ENCODE measurements at places on chromosomes 6 and 20.
A peak's percentile ranks its signal among the peaks of the same experiment; 100 is the strongest.

DNA sequence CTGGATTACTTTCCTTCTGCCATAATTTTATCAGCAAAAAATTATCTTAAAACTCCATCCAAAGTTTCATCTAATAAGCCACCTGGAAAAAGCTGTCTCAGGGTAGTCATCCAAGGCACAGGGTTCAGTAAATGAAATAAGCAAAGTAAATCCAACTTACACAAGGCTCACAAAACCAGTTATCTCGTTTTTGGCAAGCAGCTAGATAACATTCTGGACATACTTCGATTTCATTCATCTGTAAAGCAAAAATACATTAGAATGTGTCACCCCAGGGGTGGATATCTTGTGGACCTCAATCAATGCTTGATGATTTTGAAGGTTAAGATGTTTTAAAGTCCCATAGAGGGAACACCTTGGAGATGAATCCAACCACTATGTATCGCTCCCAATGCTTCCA lies 73.1 kb downstream of the ZMYND8 start:
- no peak for DNase-seq

DNA sequence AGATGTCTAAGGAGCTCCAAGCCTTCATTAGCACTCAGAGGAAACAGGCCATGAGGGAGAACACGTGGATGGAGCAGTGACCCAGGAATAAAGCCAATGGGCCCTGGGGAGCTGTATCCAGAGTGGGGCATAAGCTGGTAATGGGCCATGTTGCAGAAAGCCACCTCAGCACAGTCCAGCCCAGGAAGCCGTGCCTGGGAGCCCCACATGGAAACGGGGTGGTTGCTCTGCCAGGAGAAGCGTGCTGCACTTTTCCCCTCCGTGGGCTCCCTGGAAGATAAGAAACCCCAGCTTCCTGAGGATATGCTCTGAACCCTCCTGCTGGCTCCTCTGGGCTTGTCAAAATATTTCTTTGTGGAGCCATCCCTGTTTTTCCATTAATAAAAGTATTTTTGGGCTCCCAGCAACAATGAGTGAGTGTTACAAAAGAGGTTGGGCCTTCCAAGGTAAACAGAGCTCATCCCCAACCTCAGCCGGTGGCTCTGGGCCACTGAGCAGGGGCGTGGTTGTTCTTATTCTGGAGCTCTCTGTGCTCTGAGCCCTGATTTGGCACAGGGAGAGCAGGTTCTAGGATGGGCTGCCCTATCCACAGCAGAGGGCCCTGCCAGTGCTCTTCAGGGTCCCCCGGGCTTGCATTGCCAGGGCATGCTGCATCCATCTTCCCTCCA lies 31.2 kb upstream of the NFATC2 start:
- no peak for DNase-seq

GRCh38 chr6:125432963-125433362 lies 131.2 kb upstream of the HDDC2 start:
- DNase-seq, result no peak

DNA sequence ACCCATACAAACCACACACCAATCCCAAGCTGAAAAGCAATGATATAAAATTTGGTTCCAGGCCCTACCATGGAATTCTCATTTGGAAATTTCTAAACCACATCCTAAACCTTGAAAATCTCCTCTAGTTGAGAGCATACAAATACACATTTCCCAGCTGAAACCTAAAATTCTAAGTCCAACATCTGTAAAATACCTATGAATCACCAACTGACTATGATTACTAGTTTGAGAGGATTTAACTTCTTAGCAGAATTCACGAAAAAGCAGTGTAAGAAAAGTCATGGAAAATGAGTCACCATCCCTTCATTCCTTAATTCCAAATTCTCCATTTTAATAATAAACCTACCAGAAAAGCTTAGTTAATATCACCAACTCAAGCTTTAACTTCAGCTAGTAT lies 15.4 kb downstream of the RANBP9 start:
- DNase-seq, result no peak

- peak; percentile 71 for DNase-seq
Measured at GRCh38 chr6:41571021-41571780, 25.0 kb downstream of the FOXP4 start.

- no peak for DNase-seq
Measured at GRCh38 chr6:125340991-125341390, 39.2 kb upstream of the HDDC2 start.

GRCh38 chr6:112936504-112936903 lies 589.4 kb downstream of the RFPL4B start:
- no peak for DNase-seq

DNA sequence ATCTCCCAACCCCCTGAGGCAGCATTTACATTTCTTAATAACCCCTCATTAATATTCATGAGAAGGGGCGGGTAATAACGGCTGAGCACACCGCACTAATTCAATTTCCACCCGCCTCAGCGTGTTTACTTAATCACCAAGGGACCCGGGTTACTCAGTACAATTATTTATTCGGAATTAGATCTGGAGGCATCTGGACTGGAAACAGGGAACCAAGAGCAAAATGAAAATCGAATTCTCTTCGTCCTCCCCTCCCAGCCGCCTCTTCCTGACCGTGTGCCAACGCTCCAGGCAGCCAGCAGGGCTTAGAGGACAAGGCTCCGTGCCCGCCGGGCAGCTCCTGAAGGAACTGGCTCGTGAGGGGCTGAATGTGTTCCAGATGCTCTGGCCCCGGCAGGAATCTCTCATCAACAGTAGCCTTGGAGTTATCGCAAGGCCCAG lies 23.5 kb upstream of the CTNNBL1 start:
- DNase-seq, result no peak

DNA sequence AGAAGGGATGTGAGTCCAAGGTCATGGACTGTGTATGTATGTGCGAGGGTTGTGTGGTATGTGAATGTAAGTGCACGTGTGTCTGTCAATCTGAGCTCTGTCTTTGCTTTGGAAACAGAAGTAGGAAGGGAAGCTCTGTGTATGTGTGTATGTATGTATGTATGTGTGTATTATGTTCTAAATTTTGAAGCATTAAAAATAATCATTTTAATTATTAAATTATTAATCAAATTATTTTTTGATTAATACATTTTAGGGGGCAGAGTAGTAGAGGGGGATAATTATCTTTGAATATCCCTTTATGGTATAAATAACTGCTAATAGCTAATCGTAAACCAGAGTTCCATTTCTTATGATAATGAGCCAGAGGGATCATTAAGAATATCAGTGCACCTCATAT lies 42.8 kb downstream of the SH3BGRL2 start:
- no peak for DNase-seq

GRCh38 chr6:30263734-30264133 lies 50.5 kb upstream of the TRIM26 start:
- no peak for DNase-seq

DNA sequence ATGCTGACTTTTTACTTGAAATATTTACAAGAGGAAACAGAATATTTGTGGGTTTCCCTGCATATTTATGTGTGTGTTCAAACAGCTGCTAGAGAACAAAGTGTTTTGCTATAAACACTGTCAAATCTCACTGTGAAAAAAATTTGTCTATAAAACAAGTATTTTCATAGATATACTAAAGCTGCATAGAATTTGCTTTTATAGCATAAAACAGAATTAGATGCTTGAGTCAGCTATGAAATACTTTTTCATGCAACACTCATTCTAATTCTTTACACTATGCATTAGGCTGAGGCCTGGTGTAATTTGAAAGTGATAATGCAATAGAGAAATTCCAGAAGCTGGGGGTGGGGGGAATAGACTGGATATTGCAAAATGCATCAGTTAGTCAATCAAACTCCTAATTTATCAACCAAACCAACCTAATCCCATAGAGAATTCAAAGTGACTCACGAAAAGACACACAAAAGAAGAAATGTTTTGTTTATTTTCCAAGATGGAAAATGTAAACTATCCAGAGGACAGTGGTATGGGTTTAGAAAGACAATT lies 148.2 kb downstream of the LAMA2 start:
- no peak for DNase-seq

GRCh38 chr6:18613319-18613925 lies 226.3 kb downstream of the RNF144B start:
- no peak for DNase-seq

DNA sequence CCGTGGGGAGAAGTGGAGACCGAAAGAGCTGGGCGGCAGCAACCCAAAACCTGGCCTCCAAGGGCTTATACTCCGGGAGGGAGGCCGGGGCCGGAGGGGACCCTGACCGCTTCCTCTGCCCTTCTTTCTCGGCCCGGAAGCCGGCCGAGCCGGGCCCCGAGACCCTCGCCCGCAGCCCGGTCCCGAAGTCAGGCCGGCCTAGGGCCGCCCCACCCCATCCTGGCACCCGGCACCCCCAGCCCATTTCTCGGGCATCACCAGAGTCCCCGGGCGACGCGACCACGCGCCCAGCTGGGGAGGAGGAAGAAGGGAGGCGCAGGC lies 572 bp upstream of the ZDHHC14 start:
- DNase-seq, result no peak

- DNase-seq, result peak; percentile 85
Measured at GRCh38 chr6:137957471-137957870, 90.4 kb downstream of the TNFAIP3 start.

GRCh38 chr6:163913045-163913444 lies 498.5 kb downstream of the QKI start:
- DNase-seq, result no peak

DNA sequence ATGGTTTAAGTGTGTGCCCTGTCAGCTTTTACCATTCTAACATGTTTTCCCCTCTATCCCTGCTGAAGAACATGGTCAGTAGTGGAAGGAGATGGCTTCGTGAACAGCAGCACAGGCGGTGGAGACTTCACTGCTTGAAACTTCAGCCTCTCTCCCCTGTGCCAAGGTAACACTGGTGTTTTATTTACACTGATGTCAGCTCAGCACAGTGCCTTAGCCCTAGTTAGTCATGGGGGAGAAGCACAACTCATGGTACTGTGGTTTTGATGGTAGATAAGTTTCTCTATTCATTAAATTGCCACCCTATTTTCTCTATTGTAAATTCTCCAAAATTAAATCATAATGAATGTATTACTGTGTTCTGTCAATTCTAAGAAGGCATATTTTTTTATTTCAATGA lies 56.6 kb downstream of the MTHFD1L start:
- DNase-seq, result no peak

GRCh38 chr20:59644371-59644939 lies 40.1 kb downstream of the PHACTR3 start:
- DNase-seq, result no peak

- peak; percentile 66 for DNase-seq
Measured at GRCh38 chr6:47245745-47246371, 63.8 kb downstream of the TNFRSF21 start.

DNA sequence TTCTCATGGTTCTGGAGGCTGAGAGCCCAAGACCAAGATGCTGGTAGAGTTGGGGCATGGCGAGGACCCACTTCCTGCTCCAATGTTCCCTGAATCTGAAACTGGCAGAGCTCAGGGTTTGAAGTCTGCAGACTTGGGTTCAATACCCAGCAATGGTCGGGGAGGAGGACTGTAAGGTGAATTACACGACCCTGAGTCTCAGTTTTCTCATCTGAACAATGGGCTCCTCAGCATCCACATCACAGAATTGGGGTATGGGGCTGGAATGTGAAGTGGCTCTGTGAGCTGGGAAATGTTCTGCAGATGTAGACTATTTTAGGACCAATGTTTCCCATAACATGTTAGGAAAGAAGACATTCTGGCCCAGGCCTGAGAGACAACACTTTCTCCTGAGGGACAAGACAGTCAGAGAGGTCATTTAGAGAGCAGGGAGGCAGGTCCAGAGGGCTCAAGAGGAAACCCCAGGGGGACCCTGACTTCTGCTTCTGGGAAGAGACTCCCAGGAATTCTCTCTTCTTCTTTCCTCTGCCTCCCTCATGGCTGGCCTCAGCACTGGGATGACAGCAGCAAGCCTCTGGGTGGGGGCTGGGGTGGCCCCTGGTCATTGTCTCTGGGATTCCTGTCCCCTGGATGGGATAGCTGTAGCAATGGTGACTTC lies 141.3 kb upstream of the PMEPA1 start:
- DNase-seq, result no peak

DNA sequence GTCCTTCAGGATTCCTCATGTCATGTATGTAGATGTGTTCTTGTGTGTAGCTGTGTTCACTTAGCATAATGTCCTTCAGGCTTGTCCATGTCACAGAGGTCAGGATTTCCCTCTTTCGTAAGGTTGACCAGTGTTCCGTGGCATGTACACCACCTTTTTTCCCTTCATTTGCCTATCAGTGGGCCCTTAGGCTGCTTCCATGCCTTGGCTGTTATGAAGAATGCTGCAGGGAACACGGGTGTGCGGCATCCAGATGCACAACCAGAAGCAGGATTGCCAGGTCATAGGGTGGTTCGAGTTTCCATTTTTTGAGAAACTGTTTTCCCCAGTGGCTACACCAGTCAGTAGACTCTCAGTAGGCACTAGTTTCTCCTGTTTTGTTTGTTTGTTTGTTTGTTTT lies 29.2 kb downstream of the SYNDIG1 start:
- DNase-seq, result no peak

DNA sequence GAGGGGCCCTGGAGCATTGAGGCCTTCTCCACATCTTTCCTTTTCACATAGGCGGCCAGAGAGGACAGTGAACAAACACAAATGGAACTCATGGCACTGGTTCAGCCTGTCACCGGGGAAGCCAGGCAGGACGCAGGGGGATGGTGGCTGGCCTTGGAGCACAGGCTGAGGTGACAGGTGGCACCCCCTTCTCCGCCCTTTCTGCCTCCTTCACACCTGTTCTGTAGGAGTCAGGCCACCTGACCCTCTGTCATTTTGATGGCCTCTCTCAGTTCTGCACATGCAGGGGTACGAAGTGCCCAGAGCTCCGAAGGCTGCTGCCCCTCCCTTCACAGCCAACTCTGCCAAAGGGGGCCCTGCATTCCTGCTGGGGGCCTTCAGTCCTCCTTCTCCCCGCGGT lies 60.8 kb downstream of the CD40 start:
- no peak for DNase-seq

DNA sequence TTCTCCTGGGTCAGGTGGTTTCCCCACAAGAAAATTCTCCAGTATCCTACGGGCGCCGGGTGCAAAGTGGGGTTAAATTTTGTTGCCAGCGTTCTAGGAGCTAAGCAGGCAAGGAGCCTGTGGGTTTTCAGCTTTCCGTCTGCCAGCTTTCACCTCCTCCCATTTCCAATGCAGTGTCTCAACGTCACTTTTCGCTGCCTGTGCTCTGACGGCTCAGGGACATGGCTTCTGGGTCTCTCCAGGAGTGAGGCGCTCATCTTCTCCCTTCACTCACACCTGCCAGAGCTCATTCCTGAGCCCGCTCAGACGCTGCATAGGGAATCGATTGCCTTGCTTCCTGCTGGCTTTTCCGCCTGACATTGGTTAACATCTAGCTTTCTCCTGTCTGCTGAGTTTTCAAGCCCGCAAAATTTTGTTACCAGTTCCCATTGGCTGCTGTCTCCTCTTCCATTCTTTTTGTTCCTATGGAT lies 7.3 kb upstream of the NAA20 start:
- no peak for DNase-seq

GRCh38 chr6:24982231-24982630 lies 46.5 kb upstream of the RIPOR2 start:
- no peak for DNase-seq

- DNase-seq, result no peak
Measured at GRCh38 chr6:139017227-139017626, 11.3 kb upstream of the ABRACL start.

All from inflammatory macrophage treated with lipopolysaccharide for 4 hours (primary cell).